ENCODE measurements at places on chromosomes 1 and 21.
A peak's percentile ranks its signal among the peaks of the same experiment; 100 is the strongest.

DNA sequence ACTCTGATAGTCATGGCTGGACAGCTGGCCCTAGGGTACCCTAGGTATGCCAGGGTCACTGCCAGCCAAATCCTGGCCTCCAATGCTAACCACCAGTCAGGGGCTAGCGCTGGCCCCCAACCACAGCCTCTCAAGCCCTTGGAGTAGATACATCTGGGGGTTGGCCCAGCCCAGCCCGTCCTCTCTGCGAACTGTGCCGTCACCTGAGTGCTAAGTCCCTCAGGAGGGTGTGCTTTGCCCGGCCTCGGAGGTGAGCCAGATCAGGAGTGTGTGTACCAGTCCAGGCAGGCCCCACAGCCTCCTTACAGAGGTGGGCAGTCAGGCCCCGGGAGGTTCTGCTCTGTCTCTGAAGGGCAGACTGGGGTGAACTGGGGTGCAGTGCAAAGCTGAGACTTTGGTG lies 34.0 kb upstream of the DISP3 start:
- DNase-seq, result no peak

- DNase-seq, result no peak
These were observed 49.4 kb downstream of the ERG start for GRCh38 chr21:38448671-38449385.

DNA sequence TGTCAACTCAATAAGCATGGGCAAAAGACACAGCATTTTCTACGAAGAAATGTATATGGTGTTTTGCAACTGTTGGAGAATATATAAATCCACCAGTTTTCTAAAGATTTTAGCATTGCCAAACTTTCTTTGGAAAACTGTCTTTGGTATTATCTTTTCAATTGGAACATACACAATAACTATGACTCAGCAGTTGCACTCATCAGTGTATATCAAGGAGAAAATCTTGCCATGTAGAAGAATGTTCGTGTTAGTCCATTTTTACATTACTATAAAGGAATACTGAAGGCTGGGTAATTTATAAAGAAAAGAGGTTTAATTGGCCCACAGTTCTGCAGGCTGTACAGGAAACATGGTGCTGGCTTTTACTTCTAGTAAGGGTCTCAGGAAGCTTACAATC lies 41.1 kb downstream of the PRKAA2 start:
- no peak for DNase-seq

DNA sequence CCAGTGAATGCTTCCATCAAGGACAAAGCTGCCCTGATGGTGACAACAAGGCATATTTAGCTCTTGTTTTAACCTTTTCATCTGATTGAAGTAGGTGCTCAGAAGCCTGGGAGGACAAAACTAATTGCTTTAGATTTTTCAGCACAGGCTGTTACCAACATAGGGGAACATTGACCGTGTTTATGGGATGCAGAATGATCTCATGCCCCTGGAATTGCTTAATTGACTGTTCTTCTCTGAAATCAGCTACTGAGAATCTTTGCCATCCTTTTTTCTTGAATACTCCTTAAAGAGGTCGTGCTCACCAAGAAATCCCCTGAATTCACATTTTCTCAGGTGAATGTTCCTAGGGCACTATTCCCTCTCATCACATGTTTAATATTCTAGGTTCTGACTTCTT lies 95.9 kb upstream of the CCDC190 start:
- DNase-seq, result no peak

DNA sequence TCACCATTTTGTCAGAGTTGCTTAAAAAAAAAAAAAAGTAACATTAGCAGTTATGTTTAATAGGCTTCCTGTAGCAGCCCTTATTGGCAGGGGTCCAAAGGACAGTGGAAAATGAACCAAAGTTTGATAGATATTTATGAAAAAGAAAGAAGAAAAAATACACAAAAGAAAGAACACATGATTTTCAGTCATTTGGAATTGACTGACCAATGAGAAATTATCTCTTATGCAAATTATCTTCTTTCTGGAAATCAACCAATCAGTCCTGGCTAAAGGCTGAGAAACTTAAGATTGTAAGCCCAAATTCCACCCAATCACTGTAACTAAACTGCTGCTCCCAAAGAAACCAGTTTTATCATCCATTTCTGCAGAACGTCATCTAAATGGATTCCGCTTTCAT lies 282.4 kb downstream of the TM2D1 start:
- DNase-seq, result no peak

DNA sequence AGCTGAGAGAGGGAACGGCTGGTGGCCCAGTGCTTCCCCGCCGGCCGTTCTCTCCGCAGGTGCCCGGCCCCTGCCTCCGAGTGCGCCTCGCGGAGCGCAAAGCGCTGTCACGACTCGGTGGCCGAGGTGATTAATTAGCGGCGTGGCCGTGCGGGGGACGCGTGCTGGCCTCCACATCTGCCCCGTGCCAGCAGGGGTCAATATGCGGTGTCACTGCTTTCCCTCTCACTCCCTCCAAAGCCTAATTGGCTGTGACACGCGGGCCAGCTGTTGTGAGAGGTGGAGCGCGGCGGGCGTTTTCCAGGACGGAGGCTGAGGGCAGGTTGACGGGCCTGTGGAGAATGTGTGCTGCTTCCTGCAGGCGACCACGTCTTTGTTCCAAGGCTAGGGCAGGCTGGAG lies 239.0 kb downstream of the LMX1A start:
- peak; percentile 77 for DNase-seq

GRCh38 chr1:201149400-201149799 lies 4.9 kb downstream of the TMEM9 start:
- no peak for DNase-seq

DNA sequence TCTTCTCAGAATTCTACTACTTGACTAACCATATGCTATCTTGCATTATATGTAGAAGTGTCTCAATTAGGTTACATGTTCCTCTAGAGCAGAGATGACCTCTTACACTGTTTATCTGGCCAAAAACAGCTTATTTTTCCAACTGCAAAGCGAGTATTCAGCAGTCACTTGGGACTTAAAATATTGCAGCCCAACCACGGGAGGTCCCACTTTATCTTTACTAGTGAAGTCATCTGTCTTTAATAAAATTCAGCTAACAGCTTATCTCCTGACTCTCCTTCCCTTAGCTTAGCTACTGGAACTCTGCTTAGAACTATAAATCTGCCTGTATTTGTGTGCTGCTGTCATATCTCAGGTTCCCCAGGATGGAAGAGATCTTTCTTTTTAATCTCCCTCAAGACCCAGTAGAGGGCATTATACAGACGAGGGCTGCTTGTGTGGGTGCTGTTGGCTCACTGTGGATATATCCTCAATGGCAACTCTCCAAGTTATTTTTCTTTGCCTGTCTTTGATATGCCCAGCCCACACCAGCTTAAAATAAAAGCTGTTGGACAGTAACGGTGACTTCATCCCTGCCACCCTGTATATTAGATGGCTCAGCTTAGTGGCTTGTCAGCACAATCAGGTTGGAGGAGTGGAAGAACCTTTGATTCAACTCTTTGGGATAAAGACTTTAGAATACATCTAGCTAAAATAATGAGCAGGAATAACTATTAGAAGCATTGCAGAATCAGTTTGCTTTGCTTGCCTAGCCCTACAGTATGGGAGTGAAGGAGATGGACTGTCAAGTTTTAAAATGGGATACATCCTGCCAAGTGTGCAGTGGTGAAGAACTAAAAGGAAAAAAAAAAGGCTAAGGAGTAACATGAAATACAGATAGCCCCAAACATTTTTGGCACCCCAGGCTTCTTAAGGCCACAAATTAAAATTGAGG lies 9.6 kb downstream of the ENSA start:
- no peak for DNase-seq
